Pancreas (tissue), 10 donors: ENCODE measurements at places on chromosomes 4 and X.
A peak's percentile ranks its signal among the peaks of the same experiment; 100 is the strongest.

DNA sequence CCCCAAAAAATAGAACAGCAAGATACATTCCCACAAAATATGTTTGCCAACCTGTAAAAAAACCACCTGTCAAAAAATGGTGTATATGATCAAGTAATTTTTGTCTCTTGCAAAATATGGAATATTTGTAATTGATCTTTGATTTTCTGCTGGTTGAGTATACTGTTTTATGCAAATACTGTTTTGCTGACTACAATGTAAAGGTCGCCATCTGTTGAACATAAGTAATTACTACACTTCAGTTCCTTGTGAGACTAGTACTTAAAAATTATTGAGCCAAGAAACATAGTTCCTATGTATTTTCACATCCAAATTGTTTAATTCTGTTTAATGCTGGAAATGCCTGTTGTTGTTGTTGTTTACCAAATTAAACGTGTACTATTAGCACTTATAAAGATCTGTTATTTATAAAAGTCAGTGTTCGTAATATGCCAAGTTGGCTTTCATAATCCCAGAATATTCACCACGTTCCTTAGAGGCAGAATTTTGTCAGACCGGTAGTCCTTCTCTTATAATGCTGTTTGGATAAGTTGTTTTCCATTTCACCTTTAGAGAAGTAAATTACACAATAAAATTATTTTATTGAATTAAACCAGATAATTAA, 144.2 kb downstream of the PDLIM5 start:
- DNase-seq = no peak

DNA sequence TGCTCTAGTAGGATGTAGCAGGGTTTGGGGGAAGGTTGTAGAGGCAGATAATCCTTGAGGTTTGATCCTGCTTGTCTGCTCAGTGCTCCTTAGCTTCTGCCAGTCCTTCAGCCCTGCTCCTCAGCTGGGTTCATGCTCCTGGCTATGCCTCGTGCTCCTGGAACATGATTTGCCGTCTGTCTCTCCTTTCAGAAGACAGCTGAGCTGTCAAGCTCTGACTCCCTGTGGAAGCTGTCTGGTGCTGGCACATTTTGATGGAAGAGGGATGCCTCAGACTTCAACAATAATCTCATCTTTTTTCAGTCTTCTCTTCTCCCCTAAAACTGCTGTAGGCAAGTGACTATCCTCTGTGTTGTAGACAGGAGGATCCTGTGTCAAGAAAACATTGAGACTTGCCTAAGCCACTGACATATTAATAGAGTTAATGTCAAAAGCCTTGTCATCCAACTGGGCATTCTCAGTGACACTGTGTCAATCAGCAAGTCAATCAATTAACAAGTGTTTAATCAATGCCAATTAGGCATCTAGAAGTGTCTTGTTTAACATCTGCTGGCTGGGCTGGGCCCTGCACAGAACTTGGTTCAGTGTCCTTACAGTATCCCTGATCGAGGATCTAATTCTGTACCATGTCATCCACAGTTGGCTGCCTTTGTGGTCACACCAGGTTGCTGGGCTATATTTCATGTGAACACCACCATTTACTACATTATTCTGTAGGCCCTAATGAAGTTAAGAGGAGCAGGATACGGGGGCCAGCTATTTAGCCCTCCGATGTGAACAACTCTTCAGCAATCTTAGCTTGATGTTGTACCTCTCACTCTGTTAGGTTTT, 96.7 kb downstream of the SYNPO2 start:
- DNase-seq = no peak

DNA sequence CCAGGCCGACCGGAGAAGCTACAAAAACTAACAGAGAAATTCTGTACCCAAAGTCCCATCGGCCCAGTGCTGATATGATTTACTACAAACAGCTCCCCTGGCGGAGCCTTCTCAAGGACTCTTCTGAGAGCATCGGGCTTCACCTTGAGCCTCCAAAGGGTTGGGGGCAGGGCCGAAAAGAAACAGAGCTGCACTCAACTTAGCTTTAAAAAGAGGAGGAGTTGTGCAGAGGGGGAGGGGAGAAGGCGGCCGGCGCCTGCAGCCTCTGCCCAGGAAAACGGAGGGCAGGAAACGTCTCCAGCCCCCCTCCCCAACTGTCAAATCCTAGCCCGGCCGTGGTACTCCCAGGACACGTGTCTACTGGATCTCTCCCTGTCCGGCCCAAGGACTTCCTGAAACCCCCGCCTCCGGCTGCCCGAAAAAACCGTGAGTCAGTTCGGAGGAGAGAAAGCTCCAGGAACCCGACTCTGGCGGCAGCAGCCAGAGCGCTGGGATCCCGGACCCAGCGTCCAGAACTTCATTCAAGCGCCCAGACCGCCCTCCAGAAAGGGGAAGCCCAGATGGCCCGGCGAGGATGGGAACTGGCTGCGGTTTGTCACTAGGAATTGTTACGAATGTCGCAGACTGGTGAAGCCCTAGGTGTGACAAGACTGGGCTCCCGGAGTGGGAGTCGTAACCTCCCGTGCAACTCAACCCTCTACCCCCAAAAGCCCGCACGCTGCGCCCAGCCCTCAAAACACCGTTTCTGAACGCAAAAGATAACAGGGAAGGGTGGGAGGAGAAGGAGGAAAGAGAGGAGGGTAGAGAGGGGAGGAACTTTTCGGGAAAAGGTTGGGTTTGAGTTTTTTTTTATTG, 973 bp downstream of the ADAMTS3 start:
- DNase-seq = peak; percentile 62

- no peak for DNase-seq
Observed at GRCh38 chr4:24559889-24560288, 24.5 kb downstream of the DHX15 start.
